ENCODE measurements at places on chromosomes 1 and 21. TPM values are rescaled to one million over a fixed set of nuclear protein-coding genes. Genes with fewer than 3 reads are reported as not detected.

- no peak for DNase-seq
- peak overlapping the region; percentile 22 for H3K27ac ChIP-seq
- no peak overlapping the region for H3K4me3 ChIP-seq
- H3K4me1 ChIP-seq, result peaks cover 16% of the 10 kb centered on the region
- H3K36me3 ChIP-seq, result no peaks in the 10 kb centered on the region
Measured at GRCh38 chr1:198829944-198830343, 191.1 kb downstream of the PTPRC start.

DNA sequence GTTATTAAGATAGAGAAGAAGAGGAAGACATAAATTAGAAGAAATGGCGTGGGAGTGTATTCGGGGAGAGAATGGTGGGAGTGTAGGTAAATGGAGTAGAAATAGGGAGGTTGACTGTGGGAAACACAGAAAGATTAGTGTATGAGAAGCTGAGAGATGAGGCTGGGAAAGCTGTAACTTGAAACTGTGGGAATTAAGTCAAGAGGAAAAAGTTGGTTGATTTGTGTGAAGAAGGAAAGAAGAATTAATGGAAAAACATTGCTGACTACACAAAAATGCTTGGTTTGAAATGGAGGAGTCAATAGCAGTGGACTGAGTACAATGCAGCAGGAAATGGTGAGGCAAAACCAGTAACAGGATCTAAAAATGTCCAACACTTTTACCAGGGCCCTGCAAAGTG, 448.3 kb downstream of the PTPRC start:
- H3K36me3 ChIP-seq, result no peaks in the 10 kb centered on the region
- no peak overlapping the region for H3K27ac ChIP-seq
- H3K4me1 ChIP-seq, result no peaks in the 10 kb centered on the region
- no peak overlapping the region for H3K4me3 ChIP-seq

DNA sequence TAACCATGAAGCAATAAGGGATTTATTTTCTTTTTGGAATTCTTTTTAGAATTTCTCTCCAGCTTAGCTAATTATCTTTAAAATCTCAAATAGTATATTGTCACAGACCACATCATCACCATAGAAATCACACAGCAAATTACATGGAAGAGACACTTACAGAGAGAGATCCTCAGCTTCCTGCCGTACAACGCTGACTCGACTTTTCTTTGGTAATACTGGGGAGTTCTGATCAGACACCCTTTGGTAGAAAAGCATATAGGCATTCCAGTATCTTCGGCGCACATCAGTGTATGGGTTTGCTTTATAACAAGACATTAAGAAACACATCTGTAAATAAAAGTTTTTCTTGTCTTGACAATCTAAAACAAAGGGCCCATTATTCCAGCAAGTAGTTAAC, 55.7 kb downstream of the PCSK9 start:
- no peak overlapping the region for H3K27ac ChIP-seq
- H3K4me3 ChIP-seq, result no peak overlapping the region
- H3K27me3 ChIP-seq, result no peaks in the 10 kb centered on the region
- no peak for DNase-seq
- no peaks in the 10 kb centered on the region for H3K4me1 ChIP-seq

DNA sequence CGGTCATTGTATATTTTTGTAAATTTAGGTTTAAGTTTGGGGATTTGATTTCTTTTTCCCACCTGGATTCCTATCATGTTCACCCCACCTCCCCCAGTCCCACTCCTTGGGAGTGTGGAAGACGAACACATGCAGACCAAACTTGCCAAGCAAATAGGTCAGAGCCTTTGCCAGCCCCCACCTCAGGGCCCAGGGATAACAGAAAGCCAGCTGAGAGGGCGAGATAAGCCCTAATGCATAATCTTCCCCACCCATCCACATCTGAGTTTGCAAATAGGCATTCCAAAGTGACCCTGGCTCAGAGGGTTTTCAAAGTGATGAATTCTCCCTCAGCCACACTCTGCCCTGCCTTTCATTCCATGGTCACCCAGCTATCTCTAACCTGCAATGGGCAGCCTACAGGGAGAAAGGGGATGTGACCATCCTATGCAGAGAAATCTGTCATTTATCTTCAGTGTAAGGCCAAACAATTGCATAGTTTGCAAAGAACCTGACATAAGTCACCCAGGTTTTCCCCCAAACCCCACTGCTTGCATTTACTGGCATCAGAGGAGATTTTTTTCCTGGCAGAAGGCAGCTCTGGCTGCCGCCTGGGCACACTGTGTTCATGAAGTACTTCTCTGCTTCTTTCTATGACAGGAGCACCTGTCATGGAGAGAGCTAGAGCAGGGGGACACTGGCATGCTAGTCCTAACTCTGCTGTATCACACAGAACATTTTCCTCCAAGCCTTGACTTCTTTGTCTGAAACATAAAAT, 69.0 kb upstream of the NFIA start:
- no peak overlapping the region for H3K4me3 ChIP-seq
- no peaks in the 10 kb centered on the region for H3K4me1 ChIP-seq
- no peak overlapping the region for H3K27ac ChIP-seq

DNA sequence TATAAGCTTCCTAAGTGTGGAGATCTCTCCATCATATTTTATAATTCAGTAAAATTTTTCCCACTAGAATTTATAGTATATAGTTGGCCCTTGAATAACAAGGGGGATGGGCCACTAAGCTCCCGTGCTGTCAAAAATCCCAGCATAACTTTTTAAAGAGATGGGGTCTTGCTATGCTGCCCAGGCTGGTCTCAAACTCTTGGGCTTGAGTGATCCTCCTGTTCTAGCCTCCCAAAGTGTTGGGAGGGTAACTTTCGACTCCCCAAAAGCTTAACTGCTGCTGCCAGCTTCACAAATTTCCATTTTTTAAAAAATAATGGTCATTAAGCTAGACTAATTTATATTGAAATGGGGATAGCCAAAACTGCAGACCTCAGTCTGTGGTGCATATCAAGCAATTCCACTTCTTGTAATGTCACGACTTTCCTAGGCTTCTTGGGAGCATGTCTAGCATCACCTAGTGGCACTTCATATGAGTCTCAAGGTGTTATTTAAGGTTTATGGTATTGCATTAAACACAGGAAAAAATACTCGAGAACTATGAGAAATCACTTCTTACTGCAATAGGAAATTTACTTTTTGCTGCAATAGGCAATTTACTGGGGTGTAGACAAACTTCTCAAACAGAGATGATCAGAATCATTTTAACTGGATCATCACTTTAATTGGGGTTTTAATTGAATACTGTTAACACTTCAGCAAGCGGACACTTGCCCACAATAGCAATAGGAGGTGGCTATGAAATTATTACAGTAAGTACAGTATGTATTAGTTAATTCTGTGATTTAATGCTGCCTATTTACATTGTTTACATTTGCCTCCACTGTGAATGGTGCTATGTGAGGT, 19.3 kb upstream of the ACTA1 start:
- no peaks in the 10 kb centered on the region for H3K4me1 ChIP-seq
- no peak for DNase-seq
- peaks cover 4% of the 10 kb centered on the region for H3K36me3 ChIP-seq
- H3K4me3 ChIP-seq, result no peak overlapping the region
- no peak overlapping the region for H3K27ac ChIP-seq

GRCh38 chr1:192941722-192942411, 117.3 kb downstream of the UCHL5 start:
- no peaks in the 10 kb centered on the region for H3K27me3 ChIP-seq
- no peak for DNase-seq
- H3K4me3 ChIP-seq, result no peak overlapping the region
- H3K36me3 ChIP-seq, result no peaks in the 10 kb centered on the region

- DNase-seq, result peak; percentile 2
- H3K36me3 ChIP-seq, result no peaks in the 10 kb centered on the region
- H3K4me1 ChIP-seq, result no peaks in the 10 kb centered on the region
- no peak overlapping the region for H3K4me3 ChIP-seq
- H3K27ac ChIP-seq, result no peak overlapping the region
- H3K27me3 ChIP-seq, result no peaks in the 10 kb centered on the region
Measured at GRCh38 chr1:112011202-112011601, 21.7 kb upstream of the KCND3 start.

- peaks cover 28% of the 10 kb centered on the region for H3K27me3 ChIP-seq
- DNase-seq, result no peak
- H3K4me1 ChIP-seq, result peaks cover 33% of the 10 kb centered on the region
Measured at GRCh38 chr1:86154571-86155050, 2.0 kb downstream of the COL24A1 start.

DNA sequence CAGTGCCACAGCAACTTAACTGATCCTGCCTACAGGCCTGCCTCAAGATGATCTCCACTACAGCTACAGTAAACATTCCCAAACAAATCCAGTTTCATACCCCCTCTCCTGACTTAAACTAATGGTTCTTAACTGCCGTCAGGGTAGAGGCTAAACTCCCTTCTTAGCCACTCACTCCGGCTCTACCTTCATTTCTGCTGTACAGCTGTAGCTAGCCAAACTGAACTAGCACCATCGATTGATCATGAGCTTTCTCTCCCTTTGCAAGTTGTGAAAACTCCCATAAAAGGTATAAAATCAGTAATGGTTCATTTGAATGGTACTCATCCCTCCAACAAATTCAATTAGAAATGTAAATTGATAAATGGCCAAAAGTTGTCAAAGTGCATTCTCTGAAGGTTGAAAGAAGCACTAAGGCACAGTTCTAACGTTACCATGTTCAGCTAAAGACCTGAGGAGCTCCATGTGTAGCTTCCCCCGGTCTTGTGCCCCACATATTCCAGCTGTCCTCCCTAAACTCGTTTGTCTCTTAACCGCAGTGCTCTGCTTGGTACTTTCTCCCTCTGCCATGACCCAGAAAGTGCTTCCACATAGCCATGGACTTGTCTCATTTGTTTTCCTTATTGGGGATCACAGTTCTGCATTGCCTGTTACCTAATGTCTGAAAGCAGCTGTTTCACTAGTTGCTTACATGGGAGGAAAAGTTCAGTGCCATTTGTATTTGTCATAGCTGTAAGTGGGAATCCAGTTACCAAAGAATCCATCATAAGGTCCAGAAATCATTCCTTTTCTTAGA, 49.8 kb downstream of the DHX9 start:
- H3K27me3 ChIP-seq, result no peaks in the 10 kb centered on the region
- DNase-seq, result no peak
- H3K36me3 ChIP-seq, result peaks cover 17% of the 10 kb centered on the region
- no peak overlapping the region for H3K27ac ChIP-seq

GRCh38 chr1:53375440-53375839, 47.6 kb upstream of the LRP8 start:
- peaks cover 16% of the 10 kb centered on the region for H3K27me3 ChIP-seq
- DNase-seq, result no peak
- no peaks in the 10 kb centered on the region for H3K4me1 ChIP-seq
- H3K36me3 ChIP-seq, result no peaks in the 10 kb centered on the region
- no peak overlapping the region for H3K4me3 ChIP-seq

DNA sequence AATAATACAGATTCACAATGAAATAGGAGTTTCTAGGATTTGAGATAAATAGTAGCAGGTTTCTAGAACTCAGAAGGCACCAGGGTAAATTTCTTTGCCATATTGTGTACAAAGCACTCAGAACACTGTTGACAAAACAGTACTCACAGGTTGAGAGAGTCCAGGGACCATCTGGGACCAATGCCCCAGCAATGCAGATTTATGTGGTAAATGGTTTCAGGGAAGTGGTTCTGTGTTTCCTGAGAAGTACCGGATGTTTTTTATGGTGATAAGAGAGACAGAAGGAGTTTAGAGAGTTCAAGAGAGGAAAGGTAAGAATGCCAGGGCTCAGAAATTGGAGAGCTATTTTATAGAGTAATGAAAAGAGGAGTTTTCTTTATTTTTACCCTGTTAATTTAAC, 29.6 kb upstream of the DIPK1A start:
- no peaks in the 10 kb centered on the region for H3K36me3 ChIP-seq
- DNase-seq, result no peak
- no peak overlapping the region for H3K4me3 ChIP-seq
- H3K27me3 ChIP-seq, result no peaks in the 10 kb centered on the region
- H3K4me1 ChIP-seq, result peaks cover 8% of the 10 kb centered on the region

The KCNK1 gene
- 14.0 TPM for polyA plus RNA-seq

The S100A16 gene
- 2,299 TPM for polyA plus RNA-seq

GRCh38 chr1:112714313-112715263, 544 bp downstream of the PPM1J start:
- peaks cover 8% of the 10 kb centered on the region for H3K4me1 ChIP-seq
- no peak overlapping the region for H3K27ac ChIP-seq
- peak overlapping the region; percentile 73 for H3K4me3 ChIP-seq
- no peak for DNase-seq

The SELENOF gene
- 133 TPM for polyA plus RNA-seq

The SLC25A34 gene
- polyA plus RNA-seq, result 0.28 TPM

The MFAP2 gene
- polyA plus RNA-seq, result 69.6 TPM

DNA sequence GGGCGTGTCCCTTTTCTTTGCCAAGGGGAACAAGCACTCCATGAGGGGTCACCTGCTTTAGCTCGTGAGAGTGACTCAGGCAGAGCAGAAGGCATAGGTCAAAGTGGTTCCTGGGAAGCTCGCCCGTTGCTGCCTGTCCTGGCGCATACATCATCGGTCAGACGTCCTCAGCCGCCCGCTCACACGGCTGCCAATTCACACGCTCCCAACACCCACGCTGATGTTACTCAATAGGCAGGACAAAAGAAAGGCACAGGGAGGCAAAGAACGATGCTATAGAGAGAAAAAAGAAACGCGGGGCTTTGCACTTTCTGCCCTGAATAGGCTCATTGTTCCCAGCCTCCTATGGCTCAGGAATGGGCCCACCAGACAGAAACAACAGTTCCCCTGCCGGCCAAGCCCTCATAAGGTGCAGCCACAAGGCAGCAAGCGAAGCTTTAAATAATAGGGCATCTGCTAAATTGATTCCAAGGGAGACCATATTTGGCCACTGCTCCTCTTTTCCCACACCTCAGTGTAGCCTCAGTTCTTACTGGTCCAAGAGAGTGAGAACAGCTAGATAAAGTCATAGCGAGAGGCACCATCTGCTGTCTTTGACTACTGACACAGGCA, 38.7 kb downstream of the VTCN1 start:
- no peaks in the 10 kb centered on the region for H3K27me3 ChIP-seq
- H3K4me1 ChIP-seq, result no peaks in the 10 kb centered on the region
- no peaks in the 10 kb centered on the region for H3K36me3 ChIP-seq
- H3K27ac ChIP-seq, result no peak overlapping the region
- DNase-seq, result no peak
- no peak overlapping the region for H3K4me3 ChIP-seq

DNA sequence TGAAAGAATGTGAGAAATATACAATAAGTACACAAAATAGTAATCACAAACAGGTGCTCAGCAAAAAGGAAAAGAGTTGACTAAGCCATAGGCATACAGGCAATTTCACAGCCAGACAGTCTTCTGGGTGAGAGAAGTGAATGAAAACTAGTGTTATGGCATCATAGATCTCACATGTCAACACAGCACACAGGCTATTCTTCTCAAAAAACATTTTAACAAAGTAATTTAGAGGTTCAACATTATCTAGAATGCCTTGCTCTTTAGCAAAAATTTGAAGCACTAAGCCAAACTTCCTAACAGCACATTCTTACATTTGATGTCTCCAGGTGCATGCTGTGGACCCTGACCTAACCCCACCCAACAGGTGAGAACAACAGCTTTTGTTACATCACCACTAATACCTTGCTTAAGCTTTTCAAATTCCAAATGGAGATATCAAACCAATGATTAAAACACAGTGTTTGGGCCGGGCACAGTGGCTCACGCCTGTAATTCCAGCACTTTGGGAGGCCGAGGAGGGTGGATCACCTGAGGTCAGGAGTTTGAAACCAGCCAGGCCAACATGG, 30.5 kb downstream of the OTUD7B start:
- H3K4me3 ChIP-seq, result no peak overlapping the region
- H3K36me3 ChIP-seq, result peaks cover 4% of the 10 kb centered on the region
- DNase-seq, result no peak
- peaks cover 11% of the 10 kb centered on the region for H3K4me1 ChIP-seq

Data from keratinocyte (primary cell).